Stromal cell of bone marrow (primary cell): ENCODE measurements at places on chromosomes 2 and 18.

DNA sequence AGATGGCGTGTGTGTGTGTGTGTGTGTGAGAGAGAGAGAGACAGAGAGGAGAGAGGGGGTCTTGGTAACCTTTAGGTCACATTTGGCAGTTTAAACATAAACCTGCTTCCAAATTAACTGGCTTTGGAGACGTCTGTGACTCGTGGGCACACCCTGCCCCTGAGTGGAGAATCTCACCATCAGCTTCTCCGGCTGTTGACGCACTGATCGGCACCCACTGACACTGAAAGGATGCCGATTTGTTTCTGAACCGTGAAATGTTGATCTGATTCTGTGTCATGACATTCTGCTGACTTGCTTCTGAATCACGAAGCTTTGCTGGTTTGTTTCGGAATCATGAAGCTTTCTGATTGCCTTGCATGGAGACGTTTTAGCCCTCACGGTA, 114.7 kb downstream of the RTP5 start:
- DNase-seq = no peak

- DNase-seq = no peak
Measured at GRCh38 chr2:105890856-105891255, 146.1 kb downstream of the NCK2 start.

DNA sequence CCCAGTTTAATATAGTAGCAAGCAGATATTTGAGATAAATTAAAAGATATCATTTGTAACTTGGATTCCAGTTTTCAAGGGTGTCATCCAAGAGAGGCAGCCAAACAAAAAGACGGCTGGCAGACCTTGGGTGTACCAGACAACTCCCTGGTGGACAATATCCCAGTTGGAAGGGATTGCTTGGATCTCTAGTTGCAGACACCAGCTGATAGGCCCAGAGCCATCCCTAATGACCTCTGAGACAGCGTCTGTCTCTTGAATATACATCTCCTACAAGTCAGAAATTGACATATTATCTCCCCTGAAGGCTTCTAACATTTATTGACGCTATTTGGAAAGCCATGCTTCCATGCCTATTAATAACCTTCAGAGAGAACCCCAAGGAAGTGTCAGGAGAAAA, 67.7 kb downstream of the ACVR1 start:
- no peak for DNase-seq

GRCh38 chr2:1781291-1782080, 37.2 kb upstream of the PXDN start:
- no peak for DNase-seq

GRCh38 chr2:54088719-54089118, 26.7 kb upstream of the ACYP2 start:
- no peak for DNase-seq

- DNase-seq = no peak
Measured at GRCh38 chr2:29314816-29315571, 199.8 kb downstream of the CLIP4 start.
